ENCODE measurements at places on chromosomes 3 and 15. TPM values are rescaled to one million over a fixed set of nuclear protein-coding genes. Genes with fewer than 3 reads are reported as not detected.
A peak's percentile ranks its signal among the peaks of the same experiment; 100 is the strongest.

The SPINT1 gene
- 0.56 TPM for polyA plus RNA-seq

The GCNT3 gene
- polyA plus RNA-seq = 0.43 TPM

The KLF15 gene
- polyA plus RNA-seq = 1.9 TPM

The HIGD2B gene
- not detected for polyA plus RNA-seq

The NR2F2 gene
- polyA plus RNA-seq = 39.6 TPM

The KCNMB2 gene
- 20.2 TPM for polyA plus RNA-seq

- no peak for DNase-seq
Observed at GRCh38 chr3:34411596-34411995, 613.2 kb downstream of the PDCD6IP start.

GRCh38 chr15:91886878-91887277, 33.4 kb downstream of the SLCO3A1 start:
- DNase-seq = no peak

DNA sequence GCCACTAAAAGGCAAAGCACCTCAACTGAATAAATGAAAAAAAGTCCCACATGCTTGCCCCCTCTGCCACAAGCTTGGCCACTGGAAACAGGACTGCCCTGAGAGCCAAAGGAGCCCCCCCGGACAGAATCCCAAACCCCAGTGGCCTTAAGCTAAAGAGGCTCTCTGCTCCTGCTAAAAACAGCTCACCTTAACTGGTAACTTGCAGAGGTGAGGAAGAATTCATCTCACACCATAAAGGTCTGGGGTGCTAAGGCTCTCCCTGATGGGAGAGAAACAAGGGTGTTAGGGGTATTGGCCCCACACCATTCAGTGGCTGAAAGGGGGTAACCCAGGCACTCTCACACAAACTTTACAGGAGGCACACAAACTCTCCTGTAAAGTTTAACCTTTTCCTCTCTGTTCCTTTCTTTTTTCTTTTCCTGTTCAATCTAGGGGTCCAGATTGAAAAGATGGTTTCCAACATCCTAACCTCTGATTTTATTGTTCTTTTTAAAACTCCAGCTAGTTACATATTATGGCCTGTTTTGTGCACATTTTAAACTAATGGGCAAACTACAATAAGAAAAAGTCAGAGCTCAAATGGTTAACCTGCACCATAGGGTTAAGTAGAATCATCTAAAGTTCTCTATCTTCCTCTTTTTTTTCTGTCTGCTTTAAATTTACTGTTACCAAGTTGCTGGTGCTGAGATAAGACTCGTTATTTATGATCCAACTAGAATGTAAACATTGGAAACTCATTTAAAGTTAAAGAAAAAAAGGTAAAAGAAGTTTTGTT, 19.9 kb downstream of the TRANK1 start:
- no peak for DNase-seq

- no peak for DNase-seq
Observed at GRCh38 chr15:40872791-40873693, 992 bp downstream of the RHOV start.

DNA sequence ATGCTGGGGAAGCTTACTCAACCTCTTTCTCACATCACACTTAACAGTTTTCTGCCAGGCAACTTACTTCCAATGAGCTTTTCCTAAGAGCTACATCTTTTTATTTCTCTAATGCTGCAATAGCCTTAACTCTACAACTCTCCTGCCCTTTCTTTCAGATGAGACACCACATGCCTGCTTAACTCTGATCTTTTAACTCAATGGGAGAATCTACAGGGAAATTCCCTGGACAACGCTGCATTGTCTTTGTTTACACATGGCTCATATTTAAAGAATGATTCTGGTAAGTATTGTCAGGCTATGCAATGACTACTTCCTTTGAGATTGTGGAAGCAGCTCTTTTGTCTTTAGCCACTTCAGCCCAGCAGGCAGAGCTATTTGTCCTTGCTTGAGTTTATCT, 353.1 kb upstream of the BCHE start:
- DNase-seq = no peak

- DNase-seq = no peak
Observed at GRCh38 chr3:113431811-113432210, 9.5 kb downstream of the CFAP44 start.

DNA sequence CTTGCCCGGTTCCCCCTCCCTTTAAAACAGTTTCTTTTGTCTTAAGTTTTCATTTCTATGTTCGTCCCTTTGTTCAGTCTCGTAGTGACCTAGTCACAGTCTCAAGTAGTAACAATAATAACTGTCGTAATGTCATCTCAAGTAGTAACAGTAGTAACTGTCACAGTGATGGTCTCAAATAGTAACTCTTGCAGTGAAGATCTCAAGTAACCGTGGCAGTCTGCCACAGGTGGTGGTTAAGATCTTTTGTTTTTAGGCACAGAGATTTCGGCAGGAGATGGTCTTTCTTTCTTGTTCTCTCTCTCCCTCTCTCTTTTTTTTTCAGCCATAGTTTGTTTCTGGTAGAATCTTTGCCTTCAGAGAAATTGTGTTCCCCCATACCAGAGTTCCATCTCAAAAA, 656.0 kb upstream of the SGO1 start:
- no peak for DNase-seq

DNA sequence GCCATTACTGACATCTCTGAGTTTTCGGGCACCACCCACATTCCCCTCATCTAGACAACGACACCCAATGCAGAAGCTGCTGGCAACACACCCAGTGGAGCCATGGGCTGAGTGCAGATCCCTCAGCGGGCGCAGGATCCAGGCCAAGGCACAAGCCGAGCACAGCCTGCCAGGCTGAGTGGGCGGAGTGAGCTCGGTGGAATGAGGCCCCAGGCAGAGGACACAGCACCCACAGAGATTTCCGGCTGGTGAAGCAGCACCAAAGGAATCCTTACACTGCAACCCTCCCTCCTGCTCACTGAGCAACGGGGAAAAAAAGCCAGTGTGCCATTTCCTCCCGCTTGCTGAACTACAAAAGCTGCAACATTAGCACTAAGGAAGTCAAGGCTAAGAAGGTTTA, 34.3 kb downstream of the ZMAT3 start:
- DNase-seq = no peak

DNA sequence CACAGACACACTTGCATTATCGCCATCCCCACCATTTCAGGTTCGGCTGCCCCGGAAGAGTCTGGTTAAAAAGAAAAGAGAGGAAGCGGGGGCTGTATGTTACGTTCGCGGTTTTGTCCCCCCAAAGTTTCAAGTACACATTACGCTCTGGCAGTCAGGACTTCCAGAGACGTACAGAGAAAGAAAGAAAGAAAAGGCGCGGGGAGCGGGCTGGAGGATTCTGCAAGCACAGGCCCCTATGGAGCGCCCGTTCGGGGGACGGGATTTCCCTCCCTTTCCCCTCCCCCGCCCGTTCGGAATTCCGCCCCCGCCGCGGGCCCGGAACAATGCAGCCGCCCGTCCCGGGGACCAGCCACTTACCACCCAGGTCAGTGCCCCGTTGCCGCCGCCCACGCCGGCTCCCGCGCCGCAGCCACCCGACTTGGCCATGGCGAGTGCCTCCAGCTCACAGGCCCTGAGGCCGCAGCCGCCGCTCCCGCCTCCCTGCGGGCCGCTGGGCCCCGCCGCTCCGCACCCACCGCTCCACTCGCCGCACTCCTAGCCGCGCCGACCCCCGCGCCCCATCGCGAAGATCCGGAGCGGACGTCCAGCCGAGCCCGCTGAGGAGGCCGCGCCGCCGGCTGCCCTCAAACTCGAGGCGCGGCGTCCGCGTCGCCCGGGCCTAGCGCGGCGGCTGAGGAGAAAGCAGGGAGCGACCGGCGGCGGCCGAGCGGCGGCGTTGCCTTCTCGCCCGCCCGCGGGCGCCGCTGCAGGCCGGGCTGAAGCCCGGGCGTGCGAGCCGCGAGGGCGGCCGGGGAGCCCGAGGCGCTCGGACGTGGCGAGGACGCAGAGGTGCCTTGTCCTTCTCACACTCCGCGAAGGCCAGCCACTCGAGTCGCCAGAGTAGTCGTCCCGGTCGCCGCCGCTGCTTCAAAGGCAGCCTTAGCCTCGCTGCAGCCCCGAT, 567 bp downstream of the TOP2B start:
- peak; percentile 64 for DNase-seq

All from muscle of back (tissue), 13 donors.